ENCODE measurements at places on chromosomes 7 and 10.

- no peak for DNase-seq
These were observed 379.6 kb downstream of the OTUD1 start for GRCh38 chr10:23818484-23818883.

GRCh38 chr7:2487586-2488271, 11.5 kb upstream of the GRIFIN start:
- no peak for DNase-seq

DNA sequence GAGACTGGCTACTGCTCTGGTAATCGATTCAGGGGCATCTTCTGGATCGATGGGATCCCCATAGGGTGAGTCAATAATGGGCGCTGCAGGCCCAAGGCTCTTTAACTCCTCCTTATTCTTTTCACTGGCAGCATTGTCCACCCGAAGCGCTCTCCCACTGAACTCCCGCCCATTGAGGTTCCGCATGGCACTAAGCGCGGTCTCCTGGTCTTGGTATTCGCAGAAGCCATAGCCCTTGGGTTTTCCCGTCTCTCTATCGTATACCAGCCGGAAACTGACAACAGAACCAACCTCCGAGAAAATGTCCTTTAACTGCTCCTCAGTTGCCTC, 285 bp downstream of the CSTF2T start:
- no peak for DNase-seq

- DNase-seq = peak; percentile 46
These were observed 4.8 kb upstream of the GCK start for GRCh38 chr7:44194069-44194468.

DNA sequence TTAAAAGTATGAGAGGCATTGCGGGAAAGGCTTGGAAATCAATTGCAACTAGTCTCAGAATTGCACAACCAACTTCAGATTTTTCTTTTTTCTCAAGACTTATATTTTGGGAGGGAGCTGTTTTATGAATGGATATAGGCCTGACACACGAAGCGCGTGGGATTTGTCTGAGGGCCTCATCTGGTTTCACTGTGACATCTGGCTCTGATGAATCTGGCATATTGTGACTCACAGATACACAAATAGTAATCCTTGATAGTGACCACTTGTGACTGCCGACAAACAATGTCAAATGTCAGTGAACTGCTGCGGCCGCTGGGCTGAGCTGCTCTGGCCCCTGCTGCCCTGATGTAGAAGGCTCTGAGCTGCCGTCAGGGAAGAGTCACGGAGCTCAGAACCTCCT, 655.1 kb downstream of the INHBA start:
- DNase-seq = no peak

- DNase-seq = no peak
These were observed 54.7 kb downstream of the EMX2 start for GRCh38 chr10:117597216-117597615.

- DNase-seq = no peak
These were observed 217.1 kb downstream of the IPMK start for GRCh38 chr10:58050575-58050974.

DNA sequence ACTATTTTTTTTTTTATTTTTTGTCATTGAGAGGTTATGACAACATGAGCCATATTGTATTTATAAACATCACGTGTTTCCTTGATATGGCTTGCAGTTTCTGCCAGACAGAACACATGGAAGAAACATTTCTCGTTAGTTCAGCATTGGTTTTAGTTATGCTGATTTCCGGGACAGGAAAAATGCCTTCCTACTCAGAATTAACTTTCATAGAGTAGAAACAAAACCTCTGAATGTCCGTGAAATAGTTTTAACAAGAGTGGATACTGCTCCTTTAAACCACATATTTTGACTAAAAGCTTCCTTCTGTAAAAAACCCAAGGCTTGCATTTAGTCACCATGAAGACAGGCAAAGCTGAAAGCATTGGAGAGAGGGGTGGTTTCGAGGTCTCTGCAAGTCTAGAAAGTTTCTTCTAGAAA, 240.4 kb downstream of the KIAA1217 start:
- DNase-seq = no peak
